ENCODE measurements at places on chromosomes 7 and 10.
A peak's percentile ranks its signal among the peaks of the same experiment; 100 is the strongest.

- DNase-seq = no peak
Observed at GRCh38 chr7:79593866-79594301, 140.4 kb upstream of the MAGI2 start.

GRCh38 chr7:108368466-108368865, 87.8 kb downstream of the NRCAM start:
- no peak for DNase-seq

DNA sequence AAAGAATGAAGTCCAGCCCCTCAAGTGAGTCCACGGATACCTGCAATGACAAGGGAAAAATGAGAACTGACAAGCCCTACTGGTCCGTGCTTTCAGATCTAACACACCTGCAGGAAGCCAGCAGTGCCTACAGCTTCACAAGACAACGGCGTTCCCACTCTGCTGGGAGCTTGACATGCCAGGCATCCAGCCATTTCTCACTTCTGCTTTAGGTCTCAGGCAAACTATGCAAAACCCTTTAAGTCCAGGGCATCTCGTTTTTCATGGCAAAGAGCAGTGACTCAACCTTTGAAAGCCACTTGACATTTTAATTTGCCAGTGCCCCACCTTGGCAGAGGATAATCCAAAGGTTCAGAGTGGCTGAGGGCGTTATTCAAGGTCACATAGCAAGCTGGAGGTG, 49.1 kb upstream of the GPAM start:
- DNase-seq = no peak

- no peak for DNase-seq
Observed at GRCh38 chr10:129579228-129579627, 112.2 kb downstream of the MGMT start.

DNA sequence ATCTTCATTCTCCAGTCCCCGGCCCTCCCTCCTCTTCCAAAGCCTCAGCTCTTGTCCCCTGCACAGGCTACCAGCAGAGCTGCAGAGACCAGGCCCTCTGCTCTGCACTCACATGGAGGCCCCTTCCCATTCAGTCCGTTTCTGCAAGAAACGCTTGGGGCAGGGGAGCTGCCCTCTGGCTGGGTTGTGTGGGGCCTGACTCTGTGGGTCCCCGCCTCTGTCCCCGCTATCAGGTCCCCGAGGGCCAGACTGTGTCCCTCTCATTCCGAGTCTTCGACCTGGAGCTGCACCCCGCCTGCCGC, 1.5 kb downstream of the PCOLCE start:
- no peak for DNase-seq

GRCh38 chr7:69599286-69599954, 1.1 kb downstream of the AUTS2 start:
- DNase-seq = no peak

- DNase-seq = peak; percentile 43
Observed at GRCh38 chr7:55190511-55191160, 171.8 kb downstream of the EGFR start.

GRCh38 chr10:58517491-58518355, 5.1 kb downstream of the BICC1 start:
- DNase-seq = no peak

DNA sequence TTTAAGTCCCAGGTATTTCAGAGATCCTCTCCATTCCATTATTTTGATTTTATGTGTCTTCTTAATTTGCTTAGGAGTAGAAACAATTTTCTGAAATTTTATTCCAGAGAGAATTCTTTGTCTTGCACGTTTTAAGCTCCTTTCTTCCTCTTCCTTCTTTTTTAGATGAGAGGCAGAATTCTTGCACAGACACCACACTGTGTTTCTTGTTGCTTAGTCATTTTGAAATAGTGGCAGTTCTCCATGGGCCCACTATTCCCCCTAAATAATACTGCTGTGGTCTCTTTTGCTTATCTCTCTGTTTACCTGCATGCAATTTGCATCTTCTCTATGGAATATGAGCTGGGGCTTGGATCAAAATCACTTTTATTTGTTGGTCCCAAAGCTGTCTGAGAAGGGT, 54.3 kb upstream of the WAC start:
- DNase-seq = no peak

DNA sequence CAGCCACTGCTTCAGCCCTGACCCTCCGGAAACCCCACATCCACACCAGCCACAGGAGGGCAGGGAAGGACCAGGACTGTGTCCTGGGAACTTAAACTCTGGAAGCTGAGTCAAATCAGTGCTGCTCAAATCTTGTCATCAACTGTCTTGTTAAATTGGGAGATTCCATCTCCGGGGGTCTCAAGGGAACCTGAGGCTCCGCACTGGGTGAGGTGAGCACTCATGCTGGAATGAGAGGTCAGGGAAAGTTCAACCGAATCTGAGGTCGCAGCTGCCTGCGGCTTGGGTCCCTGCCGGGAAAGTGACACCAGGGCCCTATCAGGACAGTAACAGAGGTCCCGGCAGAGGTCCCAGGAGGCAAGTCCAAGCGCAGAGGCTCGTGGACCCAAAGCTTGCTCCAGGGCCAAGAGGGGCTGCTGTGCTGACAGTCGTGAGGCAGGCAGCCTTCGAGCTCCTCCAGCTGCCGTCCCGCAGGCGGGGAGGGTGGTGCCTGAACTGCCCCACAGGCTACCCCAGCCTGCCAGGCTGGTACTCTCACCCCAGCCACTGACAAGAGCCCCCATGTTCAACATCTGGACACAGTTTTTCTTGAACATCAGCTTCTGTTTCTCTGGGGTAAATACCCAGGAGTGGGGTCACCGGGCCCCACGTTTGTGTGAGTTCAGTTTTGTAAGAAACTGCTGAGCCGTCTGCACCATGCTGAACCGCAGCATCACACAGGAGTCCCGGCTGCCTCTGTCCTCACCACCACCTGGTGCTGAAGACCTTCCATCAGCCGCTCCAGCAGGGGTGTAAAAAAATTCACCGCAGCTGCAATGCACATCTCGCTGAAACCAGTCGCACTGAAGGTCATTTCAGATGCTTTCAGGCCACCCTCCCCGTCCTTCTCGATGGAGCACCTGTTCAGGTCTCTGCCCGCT, 101.0 kb downstream of the DIP2C start:
- no peak for DNase-seq

GRCh38 chr10:114166043-114166442, 8.0 kb downstream of the CCDC186 start:
- DNase-seq = no peak

DNA sequence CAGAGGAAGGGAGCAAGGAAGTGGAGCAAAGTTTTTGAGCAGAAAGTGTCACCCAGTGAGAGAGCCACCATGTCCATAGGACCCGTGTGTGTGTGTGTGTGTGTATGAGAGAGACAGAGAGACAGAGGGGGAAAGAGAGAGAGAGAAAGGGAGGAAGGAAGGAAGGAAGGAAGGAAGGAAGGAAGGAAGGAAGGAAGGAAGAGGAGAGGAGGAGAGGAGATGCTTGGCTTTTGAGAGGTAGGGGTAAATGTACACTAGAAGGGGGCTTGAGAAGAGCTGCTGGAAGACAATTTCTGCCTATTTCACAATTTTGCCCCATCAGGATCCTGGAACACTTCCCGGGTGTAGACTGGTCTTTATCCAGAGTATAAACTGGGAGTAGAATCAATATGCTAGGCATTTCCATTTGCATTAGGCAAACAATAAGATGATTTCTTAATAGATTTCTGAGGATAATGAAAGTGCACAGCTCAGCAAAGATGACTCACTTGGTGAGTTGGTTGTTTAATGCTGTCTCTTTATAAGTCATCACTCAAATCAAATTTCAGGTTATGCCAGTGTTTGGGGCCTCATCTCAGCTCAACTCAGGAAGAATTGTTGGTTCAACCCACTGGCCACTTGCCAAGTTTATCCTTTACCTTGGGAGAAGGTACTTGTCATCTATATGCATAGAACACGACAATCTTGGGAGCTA, 70.0 kb upstream of the FAM13C start:
- DNase-seq = no peak

DNA sequence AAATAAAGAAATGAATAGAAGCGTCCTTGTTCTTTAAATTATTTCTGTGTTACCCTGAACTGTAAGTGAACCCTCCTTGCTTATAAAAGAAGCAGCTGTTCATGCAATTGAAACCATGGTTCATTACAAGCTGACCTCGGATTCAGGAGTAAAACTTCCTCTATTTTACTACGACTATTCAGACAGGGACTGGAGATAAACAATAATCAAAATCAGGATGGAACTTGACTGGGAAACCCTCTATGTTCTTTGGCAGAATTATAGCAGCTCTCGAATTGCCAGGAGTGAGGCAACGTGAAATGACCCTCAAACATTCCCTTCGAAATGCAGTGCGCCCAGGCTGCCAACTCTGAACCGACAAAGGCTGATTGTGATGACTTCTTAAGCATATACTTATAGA, 172.1 kb downstream of the CYP26A1 start:
- DNase-seq = no peak

DNA sequence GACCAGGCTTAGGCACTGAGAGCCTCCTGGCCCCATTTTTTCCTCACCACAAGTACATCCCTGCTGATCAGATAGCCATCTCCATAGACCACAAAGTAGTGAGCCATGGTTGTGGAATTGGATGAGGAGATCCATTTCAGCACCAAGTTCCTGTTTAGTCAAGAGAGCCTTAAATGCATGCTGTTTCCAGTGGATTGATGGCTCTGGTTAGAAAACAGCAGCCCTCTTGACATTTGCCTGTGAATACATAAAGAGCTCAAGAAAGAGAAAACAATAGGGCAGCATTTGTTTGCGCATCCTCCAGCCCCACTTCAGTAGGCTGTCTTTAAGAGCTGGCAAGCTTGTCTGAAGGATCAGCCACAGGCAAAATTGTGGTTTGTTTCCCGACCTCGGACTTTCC, 251.2 kb downstream of the POU6F2 start:
- no peak for DNase-seq

DNA sequence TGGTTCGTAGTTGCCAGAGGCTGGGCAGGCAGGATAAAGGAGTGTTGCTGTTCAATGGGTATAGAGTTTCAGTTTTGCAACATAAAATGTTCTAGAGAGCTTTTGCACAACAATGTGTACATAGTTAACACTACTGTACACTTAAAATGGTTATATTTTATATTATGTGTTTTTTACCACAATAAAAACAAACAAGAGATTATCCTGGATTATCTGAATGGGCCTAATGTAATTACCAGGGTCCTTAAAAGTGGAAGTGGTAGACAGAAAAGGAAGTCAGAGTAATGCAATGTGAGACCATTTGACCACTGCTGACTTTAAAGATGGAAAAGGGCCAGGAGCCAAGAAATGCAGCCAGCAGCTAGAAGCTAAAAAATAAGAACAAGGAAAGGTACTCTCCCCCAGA, 159.7 kb downstream of the SGMS1 start:
- no peak for DNase-seq

DNA sequence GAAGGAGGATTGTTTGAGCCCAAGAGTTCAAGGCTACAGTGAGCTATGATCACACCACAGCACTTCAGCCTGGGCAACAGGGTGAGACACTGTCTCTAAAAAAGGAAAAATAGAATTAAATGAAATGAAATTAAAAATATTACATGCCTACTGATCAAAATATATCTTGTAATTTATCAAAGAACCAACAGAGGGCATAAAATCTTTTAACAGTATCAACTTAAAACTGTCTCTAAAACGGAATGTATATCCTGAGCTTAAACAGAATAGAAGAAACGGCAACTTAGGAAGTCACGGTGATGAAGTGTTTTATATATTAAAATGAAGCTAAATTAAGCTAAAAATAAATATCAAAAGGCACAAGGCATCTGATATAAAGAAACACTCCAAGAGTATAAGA, 78.8 kb downstream of the MTPAP start:
- DNase-seq = no peak

- DNase-seq = no peak
Observed at GRCh38 chr10:116608686-116609594, 11.8 kb upstream of the PNLIPRP2 start.
